GM06990 (cell line): ENCODE measurements at places on chromosomes 5 and 9.

GRCh38 chr9:135661816-135662560 lies 1.1 kb upstream of the LCN9 start:
- DNase-seq = no peak

- DNase-seq = no peak
Observed at GRCh38 chr5:89596821-89597220, 713.8 kb upstream of the MEF2C start.

DNA sequence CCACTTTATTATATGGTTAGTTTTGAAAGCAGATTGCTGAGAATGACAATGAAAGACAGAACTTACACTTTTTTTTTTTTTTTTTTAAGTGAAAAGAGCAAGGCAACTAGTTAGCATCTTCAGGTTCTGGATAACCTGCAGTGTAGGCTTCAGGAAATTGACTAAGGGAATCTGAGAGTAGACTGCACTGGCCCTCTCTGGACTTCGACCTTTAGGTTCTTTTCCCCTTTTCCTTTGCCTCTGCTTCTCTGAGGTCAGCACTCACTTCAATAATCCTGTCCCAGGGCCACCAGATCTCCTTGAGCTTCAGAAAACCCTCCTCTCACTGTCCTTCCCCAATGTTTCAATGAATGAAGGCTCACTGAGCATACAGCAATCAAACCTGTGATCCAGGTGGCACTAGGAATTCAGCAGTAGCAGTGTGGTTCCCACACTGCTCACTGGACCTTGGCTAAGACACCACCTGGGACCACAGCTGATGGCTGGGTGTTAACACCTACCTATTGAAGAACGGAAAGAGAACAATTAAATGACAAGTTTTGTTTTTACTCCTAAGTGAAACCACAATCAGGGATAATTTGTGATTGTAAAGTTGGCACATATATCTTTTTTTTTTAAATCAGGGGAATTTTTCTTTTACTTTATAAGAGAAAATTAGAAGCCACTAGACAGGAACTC lies 85.8 kb upstream of the IL6ST start:
- DNase-seq = peak; percentile 61

GRCh38 chr5:9337928-9338595 lies 207.8 kb downstream of the SEMA5A start:
- no peak for DNase-seq

GRCh38 chr5:111699976-111700375 lies 57.0 kb downstream of the NREP start:
- no peak for DNase-seq

- DNase-seq = no peak
Observed at GRCh38 chr9:133089271-133089671, 27.5 kb downstream of the CEL start.

DNA sequence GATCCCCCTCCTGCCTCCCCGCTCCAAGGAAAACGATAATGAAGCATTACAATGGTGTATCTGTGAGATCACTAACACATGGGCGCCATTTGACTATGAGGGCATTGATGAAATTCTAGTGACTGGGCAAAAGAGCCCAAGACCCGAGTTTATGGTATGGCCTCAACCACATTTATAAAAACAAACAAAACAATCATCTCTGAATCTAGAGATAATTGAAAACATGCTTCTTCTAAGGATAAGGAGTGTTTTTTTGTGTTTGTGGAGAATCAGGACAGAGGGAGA lies 100.9 kb upstream of the SEMA6A start:
- DNase-seq = no peak

DNA sequence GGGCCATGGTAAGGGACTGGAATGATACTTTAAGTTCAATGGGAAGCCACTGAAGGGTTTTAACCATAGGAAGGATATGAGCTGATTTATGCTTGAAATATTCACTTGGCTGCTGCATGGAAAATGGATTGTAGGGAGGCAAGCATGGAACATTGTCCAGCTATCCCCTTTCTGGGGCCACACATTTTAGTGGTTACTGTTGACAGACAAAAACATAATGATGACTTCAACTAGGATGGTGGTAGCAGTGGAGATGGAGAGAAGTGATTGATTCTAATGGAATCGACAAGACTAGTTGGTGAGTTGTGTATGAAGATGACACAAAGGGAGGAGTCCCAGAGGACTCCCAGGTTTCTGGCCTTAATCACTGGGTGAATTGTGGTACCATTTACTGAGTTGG lies 6.2 kb upstream of the FCHSD1 start:
- DNase-seq = no peak

DNA sequence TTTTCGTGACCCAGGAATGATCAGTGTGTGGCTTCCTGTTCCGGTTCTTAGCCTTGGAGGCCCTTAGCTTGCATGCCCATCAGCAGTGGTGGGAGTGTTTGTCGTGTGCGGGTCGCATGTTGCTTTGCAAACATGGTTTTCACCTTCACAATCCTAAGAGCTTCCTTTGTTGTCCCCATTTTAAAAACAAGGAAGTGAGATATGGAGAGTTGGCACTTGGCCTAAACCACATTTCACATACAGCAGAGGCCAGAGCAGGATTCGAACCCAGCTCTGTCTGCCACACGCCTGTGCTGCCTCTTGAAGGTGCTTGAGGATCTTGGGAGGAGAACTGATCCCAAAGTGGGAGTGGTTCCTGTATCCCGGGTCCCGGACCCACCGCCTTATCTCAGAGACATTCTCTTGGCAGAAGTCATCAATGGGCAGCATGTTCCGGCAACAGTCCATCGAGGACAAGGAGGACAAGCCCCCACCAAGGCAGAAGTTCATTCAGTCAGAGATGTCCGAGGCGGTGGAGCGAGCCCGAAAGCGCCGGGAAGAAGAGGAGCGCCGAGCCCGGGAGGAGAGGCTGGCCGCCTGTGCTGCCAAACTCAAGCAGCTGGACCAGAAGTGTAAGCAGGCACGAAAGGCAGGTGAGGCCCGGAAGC lies 38.2 kb upstream of the POMT1 start:
- no peak for DNase-seq

GRCh38 chr5:169114466-169115065 lies 186.4 kb downstream of the SLIT3 start:
- DNase-seq = no peak

DNA sequence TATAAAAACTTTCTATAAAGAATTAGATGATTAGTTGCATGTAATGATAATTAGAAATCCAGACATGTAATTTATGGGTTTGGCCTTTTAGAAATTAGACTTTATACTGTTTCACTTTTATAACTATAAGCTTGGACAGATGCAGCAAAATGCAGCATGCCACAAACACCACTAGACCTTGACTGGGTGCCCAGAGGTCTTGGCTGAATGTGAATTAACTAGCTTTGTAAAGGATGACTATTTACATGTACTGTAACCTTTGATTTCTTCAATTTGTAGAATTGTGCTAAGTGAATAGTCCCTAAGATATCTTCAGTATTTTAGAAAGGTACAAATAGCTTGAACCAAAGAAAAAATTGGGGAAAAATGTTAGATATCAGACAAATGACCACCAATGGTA lies 2168.1 kb downstream of the MAT2B start:
- DNase-seq = no peak

- DNase-seq = no peak
Observed at GRCh38 chr9:136426787-136427186, 12.9 kb downstream of the INPP5E start.

DNA sequence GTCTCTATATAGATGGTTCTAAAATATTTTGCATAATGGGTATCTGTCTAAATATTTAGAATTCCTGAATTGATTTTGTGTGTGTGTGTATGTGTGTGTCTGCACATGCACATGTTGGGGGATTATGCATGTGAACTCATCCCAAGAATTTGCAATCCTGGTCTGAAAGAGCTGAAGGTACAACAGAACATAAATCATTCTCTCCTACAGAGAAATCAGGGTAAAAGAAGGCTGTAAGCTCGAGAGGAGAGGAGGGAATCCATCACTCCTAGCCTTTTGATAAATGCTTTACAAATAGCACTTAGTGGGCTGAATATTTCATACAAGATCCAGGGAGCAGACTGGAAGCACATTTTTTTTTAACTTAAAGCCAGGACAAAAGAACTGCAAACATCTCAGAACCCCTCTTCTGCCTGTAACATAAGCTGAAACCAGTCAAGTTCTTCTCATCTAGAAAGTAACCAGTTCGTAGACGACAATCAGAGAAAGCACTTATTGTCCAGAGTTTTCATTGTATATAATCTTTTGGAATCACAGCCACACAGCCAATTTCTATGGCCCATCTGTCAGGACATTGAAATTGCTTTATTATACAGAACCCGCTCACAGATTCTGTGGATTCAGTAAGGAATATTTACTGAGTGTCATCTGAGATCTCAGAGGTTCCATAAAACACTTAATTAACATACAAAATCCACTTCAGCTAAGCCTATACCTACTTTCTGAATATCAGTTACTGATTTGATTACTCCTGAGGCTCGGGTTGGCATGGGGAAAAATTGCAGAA lies 541.4 kb upstream of the ZNF462 start:
- DNase-seq = no peak

GRCh38 chr9:35538361-35539234 lies 48.7 kb downstream of the RUSC2 start:
- no peak for DNase-seq

- no peak for DNase-seq
Observed at GRCh38 chr9:29691758-29692407, 2118.6 kb upstream of the C9orf72 start.

GRCh38 chr9:108496846-108497245 lies 358.9 kb downstream of the ACTL7B start:
- no peak for DNase-seq

- DNase-seq = peak; percentile 61
Observed at GRCh38 chr9:130870491-130871381, 25.9 kb downstream of the QRFP start.

DNA sequence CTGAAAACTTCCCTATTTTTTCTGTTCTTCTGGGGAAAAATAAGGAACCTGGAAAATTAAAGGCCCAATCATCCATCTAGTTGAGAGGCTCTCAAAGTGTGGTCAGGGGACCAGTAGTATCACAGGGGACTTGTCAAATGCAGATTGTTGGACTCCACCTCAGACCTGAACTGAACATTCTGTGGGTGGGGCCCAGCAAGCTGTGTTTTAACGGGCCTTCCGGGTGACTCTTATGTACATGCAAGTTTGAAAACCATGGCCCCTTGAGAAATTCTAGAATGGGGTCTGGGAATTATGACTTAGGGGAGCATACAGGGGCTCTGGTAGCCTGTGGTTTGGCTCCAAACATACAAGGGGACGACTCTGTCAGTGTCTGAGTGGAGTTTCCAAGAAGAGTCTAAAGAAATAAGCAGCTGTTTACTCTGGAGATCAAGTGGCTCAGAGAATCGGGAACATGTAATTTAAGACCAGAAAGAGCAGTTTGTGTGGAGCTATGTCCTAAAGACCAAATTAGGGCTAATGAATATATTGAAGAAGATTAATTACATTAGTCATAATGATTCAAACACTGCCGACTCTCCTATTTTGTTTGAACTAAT lies 177.4 kb downstream of the SLC28A3 start:
- no peak for DNase-seq

DNA sequence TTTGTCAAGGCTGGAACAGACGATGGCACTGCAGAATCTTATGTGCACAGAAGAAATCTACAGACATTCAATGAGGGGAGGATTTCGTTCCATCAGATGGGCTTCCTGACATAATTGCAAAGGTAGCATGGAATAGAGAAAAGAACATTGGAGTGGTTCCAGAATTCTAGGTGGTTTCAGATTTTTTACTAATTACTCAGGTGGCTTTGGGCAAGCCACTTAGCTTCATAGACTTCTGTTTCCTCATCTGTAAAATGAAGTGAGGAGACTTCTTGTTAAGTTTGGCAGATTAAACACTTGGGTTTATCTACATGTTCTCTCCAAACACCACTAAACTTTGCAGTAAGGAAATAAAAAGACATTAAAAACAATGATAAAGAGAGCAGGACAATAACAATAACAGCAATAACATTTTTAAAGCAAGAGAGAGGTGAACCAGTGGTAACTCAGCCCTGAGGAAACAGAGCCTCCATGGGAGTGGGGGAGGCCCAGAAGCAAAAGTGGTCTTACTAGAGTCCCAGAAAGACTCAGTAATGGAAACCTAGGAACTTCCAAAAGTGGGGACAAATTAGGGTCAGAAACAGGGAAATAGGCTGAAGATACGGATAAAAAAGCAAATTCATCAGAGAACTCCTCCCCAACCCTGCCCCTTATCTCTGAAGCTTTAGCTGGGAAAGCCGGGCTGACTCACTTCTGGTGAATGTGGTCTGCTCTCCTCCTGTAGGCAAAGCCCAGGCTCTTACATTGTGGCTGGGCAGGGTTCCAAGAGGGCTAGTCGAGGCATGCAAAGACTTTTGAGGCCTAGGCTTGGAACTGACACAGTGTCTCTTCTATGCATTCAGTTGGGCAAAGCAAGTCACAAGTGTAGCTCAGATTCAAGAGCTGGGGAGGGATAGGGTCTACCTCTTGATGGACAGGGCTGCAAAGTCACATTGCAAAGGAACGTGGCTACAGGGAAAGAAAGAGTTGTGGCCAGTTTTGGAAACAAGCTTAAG lies 11.8 kb upstream of the ACTBL2 start:
- no peak for DNase-seq

- no peak for DNase-seq
Observed at GRCh38 chr5:157592594-157592993, 17.0 kb upstream of the ADAM19 start.

DNA sequence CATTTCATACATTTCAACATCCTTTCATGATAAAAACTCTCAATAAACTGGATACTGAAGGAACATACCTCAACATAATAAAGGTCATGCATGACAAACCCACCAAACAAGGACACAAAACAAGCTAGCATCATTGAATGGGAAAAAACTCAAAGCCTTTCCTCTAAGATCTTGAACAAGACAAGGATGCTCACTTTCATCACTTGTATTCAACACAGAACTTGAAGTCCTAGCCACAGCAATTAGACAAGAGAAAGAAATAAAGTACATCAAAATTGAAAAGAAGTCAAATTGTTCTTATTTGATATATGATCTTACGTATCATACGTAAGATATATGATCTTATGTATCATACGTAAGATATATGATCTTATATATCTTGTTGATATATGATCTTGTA lies 5.3 kb downstream of the MRPL50 start:
- DNase-seq = no peak

DNA sequence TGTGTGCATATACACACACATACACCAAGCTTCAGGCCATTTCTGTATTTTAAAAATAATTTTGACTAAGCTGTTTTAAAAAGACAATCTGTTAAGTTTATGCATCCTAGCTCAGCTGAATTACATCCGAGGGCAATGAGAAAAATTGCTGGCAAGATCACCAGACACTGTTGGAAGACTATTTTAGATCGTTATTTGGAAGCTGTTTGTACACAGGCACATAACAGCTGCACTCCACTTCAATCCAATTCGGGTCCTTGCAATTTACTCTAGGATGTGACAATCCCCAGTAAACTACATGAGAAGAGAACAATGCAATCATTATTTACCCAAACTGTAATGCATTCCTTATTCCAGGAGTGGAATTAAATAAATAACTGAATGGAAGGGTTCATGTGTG lies 79.3 kb upstream of the RASA1 start:
- DNase-seq = no peak

GRCh38 chr9:121699571-121700164 lies 48.2 kb downstream of the DAB2IP start:
- DNase-seq = no peak
